ENCODE measurements at places on chromosomes 7 and 10.

DNA sequence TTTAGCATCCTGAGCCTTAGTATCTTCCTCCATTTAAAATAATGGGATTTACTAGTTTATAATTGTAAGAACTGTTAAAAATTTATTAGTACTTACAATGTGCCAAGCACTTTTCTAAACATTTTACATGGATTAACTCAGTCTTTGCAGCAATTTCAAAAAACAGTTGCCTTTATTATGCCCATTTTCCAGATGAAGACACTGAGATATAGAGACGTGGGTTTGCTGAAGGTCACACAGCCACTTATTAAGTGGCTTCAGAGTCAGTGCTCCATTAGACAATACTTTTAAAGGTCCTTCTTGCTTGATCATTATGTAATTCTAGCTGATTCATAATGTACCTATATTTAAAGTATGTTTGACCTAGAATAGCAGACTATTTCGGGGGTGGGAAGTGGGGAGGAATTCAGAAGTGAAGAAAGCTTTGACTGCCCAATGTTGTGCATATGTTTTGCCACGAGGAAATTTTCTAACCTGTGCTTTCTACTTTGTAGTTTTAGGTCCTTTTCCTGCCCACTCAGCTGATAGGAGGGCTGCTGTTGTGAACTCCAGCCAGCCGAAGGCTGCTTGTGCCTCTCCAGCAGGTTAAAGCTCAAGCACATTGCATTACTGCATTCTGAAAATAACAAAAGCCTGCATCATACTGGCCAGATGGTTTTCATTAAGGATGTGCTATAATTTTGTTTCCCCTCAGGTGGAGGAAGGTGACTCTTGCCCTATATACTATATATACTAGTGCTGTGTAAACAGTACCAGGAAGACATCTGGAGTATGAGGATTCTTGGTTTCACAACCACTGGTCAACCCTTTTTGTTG lies 4.3 kb downstream of the PLEKHA8 start:
- no peak for DNase-seq

DNA sequence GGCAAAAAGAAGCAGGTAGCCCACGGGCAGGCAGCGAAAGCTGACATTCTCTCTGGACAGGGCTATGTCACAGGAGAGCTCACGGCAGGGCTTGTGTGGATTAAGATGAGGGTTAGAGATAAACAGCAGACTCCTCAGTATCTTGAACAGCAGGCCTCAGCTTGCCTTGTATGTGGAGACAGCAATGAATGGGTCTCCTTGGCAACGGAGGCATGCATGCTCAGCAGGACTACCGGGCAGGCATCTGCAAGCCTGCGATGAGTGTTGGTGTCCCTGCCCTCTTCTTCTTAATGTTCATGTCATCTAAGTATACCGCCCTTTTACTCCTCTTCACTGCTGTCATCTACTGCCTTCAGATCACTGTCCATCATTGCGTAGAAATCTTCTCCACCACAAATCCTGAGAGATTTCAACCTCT lies 81.9 kb upstream of the C1GALT1 start:
- peak; percentile 18 for DNase-seq

- DNase-seq, result no peak
Observed at GRCh38 chr7:76073335-76073990, 25.6 kb downstream of the MDH2 start.

- DNase-seq, result peak; percentile 93
Observed at GRCh38 chr7:141785706-141786552, 4.1 kb upstream of the TAS2R5 start.

DNA sequence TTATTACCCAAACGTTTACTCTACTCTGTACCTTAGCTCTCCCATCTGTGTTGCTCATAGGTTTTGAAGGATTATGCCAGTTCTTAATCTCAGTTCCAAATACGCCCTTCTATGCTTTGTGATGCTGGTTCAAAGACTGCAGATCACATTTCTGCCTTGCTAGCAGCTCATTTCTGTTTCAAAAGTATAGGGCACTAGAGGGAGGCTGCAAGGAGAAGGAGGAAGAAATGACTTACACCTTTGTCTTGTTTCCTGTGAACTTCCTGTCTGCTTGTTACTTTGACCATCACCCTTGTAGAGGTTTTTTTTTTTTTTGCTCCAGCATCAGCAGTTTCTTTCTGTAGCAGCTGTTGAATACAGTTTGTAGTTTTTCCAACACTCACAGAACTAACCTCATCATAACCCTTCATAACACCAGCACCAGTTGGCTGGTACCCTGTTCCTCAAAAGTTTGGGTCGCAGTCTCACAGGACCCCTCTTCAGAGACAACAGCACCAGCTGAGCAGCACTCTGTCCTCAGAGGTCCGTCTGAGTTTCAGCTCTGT lies 16.5 kb downstream of the SLK start:
- DNase-seq, result no peak

GRCh38 chr10:124719213-124719851 lies 24.8 kb downstream of the FAM53B start:
- DNase-seq, result no peak

- DNase-seq, result no peak
Observed at GRCh38 chr10:76711222-76711997, 926.2 kb downstream of the KCNMA1 start.

- no peak for DNase-seq
Observed at GRCh38 chr10:24822590-24822989, 98.9 kb upstream of the ARHGAP21 start.

DNA sequence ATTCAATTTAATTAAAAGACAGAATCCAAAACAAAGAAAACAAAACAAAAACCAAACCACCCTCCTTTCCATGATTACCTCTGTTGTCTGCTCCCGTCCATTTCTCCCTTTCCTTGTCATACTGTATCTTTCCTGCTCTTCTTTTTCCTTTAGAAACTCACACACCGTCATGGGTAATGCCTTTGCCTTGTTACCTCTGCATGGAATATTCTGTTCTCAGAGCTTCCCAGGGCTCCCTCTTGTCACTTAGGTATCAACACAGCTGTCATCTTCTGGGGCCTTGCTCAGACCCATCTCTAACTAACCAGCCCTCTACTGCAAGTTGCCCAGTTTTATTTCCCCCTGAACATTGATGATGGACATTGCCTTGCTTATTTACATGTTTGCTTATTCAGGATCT lies 30.2 kb upstream of the GIMAP8 start:
- no peak for DNase-seq

DNA sequence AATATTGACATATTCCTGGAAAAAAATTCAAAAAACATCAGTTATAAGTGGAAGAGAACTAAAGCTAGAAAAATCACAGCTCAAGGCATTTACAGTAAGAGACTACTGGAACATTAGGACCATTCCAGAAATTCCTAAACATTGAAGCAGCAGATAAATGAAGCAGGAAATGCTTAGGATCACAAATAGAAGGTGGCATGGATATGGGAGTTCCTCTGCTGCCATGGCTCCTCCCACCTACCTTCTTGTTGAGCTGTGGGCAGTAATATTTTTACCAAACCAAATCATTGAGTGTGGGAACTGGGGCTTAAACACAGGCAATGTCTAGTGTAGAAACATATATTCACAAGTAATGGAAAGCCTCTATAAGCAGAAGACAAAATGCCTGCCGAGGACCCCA lies 292.8 kb downstream of the ANKRD7 start:
- DNase-seq, result no peak

GRCh38 chr7:128829391-128830166 lies 627 bp upstream of the FLNC start:
- DNase-seq, result no peak

GRCh38 chr7:108291791-108292440 lies 161.8 kb upstream of the LAMB4 start:
- DNase-seq, result no peak

GRCh38 chr7:139982927-139983920 lies 79.5 kb downstream of the PARP12 start:
- no peak for DNase-seq

DNA sequence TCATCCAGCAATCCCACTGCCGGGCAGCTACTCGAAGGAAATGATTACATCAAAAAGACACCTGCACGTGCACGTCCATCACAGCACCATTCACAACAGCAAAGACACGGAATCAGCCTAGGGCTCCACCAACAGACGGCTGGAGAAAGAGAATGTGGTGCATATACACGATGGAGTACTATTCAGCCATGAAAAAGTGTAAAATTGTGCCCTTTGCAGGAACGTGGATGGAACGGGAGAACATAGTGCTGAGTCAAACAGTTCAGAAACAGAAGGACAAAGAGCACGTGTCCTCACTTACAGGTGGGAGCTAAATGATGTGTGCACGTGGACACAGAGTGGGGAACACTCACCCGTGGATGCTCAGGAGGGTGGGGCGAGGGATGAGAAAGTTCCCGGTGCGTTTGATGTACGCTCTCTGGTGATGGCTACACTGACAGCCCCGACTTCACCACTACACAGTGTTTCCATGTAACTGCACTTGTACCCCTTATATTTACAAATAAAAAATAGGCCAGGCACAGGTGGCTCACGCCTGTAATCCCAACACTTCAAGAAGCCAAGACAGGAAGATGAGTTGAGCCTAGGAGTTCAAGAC lies 92.0 kb downstream of the PDGFA start:
- DNase-seq, result no peak

DNA sequence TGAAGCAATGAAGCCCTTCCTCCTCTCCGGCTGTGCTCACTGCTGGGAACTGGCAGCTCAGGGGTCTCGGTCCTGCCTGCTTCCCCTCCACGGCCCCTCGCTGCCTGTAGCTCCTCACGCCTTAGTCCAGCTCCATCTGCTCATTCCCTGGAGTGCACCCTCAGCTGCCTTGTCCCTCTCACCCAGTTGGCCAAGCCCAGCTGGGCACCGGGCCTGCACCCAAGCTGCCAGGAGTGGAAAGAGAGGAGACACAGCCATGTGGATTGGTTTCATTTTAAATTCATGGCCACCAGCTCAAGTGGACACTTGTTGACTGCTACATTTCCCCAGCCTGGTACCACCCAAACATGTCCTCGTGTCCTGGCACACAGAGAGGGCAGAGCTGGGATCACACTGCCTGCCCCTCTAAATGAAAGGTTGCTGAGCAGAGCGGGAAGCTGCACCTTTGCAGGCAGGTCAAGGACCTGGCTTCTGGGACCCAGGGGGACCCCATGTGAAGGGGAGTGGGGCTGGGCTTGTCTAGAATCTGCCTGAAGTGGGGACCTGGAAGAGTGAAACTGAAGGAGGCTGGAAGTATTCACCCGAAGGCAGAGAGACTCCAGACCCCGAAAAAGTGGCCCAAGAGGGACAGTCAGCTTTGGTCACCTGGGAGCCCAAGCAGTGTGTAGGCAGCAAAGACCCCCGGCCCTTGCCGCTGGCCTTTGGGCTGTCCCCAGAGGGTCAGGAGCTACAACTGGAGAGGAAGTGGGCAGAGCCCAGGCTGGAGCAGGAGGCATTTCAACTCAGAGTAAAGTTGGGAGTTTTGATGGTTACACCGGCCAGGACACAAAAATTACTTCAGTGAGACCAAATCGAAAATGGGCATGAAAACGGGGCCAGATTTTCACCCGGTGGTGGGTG lies 15.0 kb upstream of the BNIP3 start:
- DNase-seq, result no peak

- DNase-seq, result peak; percentile 15
Observed at GRCh38 chr10:124612611-124613498, 131.3 kb downstream of the FAM53B start.

- DNase-seq, result no peak
Observed at GRCh38 chr10:482848-483247, 206.6 kb downstream of the DIP2C start.

DNA sequence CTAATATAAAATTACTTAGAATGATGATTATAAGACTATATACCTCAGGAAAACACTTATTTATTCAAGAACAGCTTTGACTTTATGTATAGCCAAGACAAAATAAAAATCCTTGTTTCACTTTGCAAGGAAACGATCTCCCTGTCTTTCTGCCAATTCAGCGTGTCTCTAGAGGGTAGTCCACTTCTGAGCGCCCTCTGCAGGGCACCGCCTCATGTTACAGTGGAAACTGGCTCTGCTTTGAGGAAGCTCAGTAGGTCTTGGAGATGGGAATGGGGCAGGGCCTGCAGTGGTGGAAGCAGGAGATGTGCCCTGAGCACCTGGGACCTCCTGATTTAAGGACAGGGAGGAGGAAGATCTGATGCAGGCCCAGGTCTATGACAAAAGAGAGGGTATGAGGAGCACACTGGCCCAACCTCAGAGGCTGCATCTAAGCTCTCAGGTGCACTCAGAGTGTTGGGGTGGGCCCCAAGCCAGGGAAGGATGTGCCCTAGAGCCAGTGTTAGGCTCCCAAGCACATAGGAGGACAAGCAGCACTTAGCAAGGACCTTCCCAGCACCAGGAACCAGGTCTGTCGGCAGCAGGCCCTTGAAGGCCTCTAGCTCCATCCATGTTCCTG lies 481.0 kb downstream of the TNS3 start:
- no peak for DNase-seq

GRCh38 chr7:157482025-157482424 lies 145.2 kb downstream of the DNAJB6 start:
- no peak for DNase-seq

GRCh38 chr7:24763303-24763901 lies 6.1 kb upstream of the GSDME start:
- DNase-seq, result no peak

DNA sequence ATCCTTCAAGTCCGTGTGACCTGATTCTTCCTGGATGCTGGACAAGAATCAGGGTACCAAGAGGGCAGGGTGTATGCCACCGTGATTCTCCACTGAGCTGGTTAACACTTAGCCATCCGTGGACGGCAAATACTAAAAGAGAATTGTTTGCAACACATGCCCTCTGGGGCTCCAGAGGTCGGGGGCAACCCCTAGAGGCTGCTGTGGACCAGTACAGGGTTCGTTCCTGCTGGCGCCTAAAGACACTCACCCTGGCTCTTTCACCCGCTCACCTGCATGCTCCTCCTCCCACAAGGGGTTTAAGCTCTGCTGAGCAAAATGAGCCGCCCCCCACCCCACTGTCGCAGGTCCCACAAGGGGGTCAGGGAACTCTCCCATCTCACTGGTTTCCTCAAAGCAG lies 148.7 kb upstream of the ITGB1 start:
- no peak for DNase-seq

DNA sequence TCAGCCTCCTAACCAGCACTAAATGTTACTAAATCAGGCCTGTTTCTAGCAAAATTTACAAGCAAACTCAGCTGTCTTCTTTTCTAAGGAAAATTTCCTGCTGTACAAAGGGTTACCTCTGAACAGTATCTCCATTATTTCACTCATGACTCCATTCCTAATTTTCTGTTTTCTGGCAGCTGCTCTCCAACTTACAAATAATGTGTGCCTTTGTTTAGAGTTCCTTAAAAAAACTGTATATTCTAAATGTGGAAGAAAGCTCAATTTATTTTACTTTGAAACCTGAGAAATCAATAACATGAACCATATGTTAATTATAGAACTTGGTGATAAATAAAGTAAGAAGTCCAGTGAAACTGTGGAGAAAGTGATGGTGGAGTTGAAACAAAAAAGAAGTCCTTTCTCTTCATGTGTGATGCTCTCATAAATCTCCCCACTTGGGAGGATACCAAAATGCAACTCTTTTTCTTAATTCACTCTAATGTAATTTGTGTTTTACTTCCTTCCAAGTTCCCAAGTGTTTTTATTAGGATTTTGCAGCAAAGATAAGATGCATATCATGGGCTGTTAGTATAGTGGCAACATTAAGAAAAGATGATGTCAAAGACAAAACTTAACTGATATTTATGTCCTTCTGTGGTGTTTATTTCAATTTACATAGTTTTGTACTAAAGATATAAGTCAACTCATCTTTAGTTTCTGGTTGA lies 74.8 kb downstream of the CDK6 start:
- DNase-seq, result no peak

- no peak for DNase-seq
Observed at GRCh38 chr10:22978918-22979317, 51.1 kb downstream of the ARMC3 start.
